ENCODE measurements at places on chromosomes 13 and 19. TPM values are rescaled to one million over a fixed set of nuclear protein-coding genes. Genes with fewer than 3 reads are reported as not detected.

ZNF135 gene
- total RNA-seq = 4.1 TPM

RASIP1 gene
- 13.8 TPM for total RNA-seq

KCNJ14 gene
- total RNA-seq = 0.65 TPM

DENND1C gene
- total RNA-seq = 3.9 TPM

VSTM2B gene
- not detected for total RNA-seq

WDFY2 gene
- 10.6 TPM for total RNA-seq

CEACAM1 gene
- 2.6 TPM for total RNA-seq

ZNF578 gene
- total RNA-seq = 3.1 TPM

GRCh38 chr13:73778242-73778864, 355.9 kb downstream of the KLF12 start:
- DNase-seq = no peak

- DNase-seq = no peak
These were observed 20.8 kb upstream of the SEMA6B start for GRCh38 chr19:4580021-4580901.

- peak; percentile 92 for DNase-seq
These were observed 168.8 kb downstream of the COL4A1 start for GRCh38 chr13:110138010-110138699.

GRCh38 chr13:78623132-78623531, 19.8 kb upstream of the POU4F1 start:
- DNase-seq = no peak

DNA sequence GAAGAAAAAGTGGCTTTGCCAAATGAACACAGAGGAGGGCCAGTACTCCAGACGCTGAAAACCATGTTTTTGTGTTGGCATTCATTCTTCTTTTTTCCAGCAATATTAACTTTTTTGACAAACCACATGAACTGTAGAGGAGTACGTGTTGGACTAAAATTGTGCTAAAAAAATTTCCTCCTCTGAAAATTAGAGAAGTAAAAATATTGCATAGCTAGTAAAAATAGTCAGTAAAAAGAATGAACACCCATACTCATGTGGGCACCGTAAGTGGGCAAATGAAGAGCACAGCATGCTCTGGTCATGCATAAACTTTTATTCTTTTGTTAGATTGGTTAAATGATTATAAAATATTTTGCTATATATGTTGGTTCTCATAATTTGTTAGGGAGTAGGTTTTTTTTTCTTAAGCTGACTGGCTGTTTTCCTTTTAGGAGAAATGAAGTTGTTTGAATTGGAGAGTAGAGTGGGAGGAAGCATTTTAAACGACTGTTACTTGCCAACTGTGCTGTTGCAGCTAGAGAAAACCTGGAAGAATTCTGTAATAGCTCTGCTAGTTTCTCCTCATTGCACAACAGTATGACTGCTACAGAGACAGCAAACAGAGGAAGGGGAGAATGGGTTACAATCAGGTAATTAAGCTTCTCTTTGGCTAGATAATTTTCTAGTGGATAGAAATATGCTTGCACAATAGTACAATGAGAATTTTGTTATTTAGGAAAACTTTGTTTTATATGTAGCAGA, 222.4 kb downstream of the KCTD12 start:
- no peak for DNase-seq

- DNase-seq = peak; percentile 92
These were observed at the start of gene PNMA8C for GRCh38 chr19:46428239-46429135. Gene PNMA8C (minus strand): TSS chr19:46428936. CDS start chr19:46428359, 577 bp downstream.

DNA sequence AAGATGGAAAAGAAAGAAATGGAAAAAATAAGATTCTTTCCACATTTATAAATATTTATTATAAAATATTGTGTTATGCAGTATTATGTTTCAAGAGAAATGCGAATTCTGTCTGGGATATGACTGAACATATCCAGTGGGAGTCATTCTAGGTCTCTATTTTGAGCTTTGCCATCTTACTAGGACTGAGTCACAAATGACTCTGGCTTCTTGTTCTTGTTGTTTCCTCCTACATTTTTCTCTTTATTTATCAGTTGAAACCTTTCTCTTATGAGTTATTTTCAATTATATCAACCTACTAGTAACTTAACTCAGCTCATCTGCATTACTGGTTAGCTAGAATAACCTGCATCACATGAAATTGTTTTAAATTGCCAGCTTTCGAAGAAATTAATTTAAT, 1247.3 kb downstream of the SLITRK1 start:
- DNase-seq = no peak

DNA sequence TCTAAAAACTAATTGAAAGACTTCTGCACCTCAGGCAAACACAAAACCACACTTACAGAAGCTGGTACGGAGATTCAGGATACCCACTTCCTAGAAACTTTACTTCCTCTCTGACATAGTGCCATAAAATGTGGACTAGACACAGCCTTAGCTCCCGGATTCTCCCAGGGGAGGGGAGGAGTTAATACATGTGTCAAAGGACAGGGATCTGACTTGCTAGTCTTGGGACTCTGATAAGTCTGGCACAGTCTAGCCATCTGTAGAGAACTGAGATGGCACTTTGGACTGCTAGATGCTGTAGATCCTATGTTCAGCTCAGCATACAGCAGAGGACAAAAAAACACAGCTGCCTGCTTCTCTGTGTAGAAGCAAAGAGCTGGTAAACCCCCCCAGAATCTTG, 769.8 kb upstream of the MIR17HG start:
- no peak for DNase-seq

DNA sequence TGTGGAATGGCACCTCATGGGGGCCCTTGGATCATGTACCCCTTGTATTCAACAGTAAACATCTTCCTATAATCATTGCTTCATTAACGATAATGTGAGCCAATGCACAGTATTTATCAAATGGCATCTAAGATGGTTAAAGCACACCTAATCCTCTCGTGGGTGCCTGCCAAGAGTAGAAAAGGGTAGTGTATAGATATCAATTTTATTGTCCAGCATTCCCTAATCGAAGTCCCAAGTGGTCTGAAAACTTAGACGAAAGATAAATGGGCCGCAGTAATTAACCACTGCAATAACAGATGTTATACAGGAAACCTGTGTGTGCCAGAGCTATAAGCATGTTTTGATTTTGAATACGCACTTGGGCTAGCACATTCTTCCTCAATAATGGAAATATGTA, 667 bp upstream of the MBNL2 start:
- DNase-seq = no peak

- DNase-seq = no peak
These were observed 618.3 kb upstream of the PCDH20 start for GRCh38 chr13:62033934-62034333.

- DNase-seq = peak; percentile 78
These were observed 20.0 kb downstream of the RAB20 start for GRCh38 chr13:110541526-110541920.

DNA sequence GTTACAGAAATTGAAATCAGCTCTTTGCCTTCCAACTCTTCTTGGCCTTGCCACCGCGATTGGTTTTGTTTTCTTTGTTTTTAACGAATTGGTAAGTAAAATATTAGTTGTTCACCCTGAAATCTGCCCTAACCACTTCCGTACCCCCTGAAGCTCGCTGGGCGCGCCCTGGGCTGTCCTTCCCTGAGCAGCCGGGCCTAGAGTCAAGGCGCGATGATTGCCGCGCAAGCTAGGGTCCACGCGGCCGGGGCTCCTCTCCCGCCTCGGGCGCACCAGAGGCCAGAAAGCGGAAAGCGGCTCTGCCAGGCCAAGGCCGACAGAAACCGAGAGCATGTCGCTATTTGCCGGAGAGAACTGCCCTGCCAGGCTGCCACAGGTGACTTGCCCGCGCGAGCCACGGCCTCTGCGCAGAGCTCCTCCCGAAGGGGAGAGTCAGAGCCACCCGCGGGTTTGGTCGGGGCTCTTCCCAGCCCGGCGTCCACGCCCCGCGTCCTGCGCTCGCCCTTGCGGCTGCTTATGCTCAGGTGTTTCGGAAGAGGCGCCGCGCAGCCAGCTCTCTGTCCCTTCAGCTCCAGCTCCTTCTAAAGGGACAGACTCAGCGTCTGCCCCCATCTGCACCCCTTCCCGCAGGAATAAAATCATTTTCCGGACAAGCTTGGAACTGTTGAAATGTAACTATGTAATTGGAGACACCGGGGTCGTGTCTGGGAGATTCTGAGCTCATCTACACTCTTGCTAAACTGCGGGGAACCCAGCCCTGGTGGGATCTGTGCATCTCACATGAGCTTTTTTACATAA, 6.6 kb upstream of the CDX2 start:
- no peak for DNase-seq

DNA sequence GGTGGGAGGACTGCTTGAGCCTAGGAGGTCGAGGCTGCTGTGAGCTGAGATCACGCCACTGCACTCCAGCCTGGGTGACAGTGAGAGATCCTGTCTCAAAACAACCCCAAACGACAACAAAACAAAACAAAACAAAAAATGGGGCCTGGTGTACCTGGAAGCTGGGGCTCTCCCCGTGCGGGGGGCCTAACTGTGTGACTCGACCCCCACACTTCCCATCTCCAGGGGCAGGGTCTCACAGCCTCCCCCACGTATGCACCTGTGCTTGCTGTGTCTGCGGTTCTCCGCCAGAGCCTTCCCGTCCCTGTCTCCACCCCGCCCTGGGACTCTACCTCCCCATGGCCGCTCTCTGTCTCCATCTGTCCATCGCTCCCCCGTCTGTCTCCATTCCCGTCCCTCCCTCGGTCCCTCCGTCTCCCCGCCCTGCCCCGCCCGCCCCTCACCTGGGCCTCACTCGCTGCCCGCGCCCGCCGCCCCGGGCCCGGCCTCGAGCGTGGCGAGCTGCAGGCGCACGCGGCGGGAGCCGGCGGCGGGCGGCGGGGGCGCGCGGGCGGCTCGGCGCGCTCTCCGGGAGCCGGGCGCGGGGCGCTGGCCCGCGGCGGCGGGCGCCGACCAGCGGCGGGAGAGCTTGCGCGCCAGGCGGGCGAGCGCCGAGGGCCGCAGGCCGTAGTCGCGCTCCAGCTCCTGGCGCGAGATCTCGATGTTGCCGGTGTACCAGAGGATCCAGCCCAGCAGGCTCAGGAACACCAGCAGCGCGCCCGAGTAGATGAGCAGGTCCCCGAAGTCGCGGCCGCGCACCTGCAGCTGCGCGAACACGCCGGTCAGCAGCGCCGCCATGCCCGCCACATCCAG, 587 bp downstream of the TMEM238 start:
- DNase-seq = peak; percentile 87

GRCh38 chr13:51758691-51759090, 45.3 kb downstream of the DHRS12 start:
- no peak for DNase-seq

DNA sequence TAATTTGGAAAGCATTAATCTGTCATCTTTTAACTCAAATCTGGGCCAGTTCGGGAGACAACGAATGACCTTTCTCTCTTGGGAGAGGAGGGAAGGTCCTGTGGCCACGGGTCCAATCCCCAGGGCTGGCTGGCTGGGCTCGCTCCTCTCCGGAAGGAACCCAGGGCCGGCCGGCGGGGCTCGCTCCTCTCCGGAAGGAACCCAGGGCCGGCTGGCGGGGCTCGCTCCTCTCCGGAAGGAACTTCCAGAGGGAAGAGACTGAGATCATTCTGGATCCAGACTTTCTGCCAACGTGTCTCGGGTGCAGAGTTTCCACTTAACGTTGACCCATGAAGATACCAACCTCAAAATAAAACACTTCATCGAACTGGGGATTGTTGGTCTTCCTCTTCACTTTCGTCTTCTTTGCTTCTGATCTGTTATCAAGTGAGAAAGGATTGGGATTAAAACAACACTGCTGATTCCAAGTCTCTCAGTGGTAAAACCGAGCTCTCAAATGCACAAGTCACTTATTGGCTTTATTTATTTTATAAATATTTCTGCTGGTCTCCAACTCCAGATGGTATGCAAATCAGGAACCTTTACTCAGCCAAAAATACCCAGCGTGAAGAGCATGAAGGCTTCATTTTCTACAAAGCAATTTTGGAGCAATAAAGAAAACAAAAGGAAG, 53.3 kb upstream of the C13orf46 start:
- no peak for DNase-seq

DNA sequence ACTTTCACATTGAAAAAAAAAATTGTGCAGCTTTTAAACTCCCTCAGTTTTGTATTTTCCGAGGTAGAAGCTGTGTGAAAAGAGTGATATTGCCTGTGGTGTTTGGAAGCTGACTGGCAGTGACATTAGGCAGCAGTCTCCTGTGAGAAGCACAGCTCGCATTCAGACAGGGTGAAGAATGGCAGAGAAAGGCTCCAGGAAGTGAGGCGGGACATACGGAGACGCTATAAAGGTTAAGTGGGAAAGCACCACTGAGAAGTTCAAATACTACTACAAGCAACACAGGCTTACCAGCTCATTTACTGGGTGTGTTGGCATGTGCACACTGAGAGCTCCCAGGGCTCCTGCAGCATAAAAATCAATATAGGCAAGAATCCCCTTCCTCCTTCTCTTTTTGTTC, 88.4 kb downstream of the RXFP2 start:
- no peak for DNase-seq

GRCh38 chr13:98921786-98922185, 56.1 kb downstream of the DOCK9 start:
- no peak for DNase-seq

GRCh38 chr13:76300688-76301087, 585.5 kb downstream of the KCTD12 start:
- no peak for DNase-seq

DNA sequence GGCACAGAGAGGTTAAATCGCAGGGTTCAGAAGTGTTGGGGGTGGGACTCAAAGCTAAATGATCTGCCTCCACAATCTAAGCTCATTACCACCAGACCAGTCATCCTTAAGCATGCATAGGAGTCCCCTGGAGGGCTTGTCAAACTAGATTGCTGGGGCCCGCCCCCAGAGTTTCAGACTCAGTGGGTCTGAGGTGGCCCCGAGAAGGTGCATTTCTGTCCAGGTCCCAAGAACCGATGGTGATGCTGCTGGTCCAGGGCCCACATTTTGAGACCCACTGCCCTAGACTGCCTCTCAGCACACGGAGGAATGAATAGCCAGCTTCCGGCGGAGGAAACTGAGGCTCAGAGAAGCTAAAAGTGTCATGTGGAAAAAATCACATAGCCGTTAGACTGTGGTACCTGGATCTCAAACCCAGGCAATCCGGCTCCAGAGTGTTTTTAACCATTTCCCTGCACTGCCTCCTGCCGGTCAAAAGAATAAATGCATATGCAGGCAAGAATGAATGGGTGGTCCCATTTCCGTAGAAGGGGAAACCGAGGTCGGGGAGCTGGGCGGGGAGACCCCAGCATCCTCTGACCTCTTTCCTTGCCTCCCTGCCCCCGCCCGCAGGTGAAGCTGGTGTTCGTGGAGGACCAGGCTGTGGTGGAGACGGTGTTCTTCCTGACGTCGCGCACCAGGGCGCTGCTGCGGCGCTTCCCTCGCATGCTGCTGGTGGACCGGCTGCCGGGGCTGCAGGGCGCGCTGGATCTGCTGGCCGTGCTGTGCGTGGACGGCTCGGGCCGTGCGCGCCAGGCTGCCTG, 23.8 kb downstream of the ZSWIM9 start:
- DNase-seq = no peak

GRCh38 chr13:109272595-109273325, 513.6 kb downstream of the IRS2 start:
- DNase-seq = no peak

GRCh38 chr19:32165141-32165540, 180.3 kb upstream of the ZNF507 start:
- DNase-seq = no peak

- DNase-seq = no peak
These were observed 57.2 kb upstream of the C1QTNF9 start for GRCh38 chr13:24252136-24252535.

- DNase-seq = no peak
These were observed 41.8 kb downstream of the BICRA start for GRCh38 chr19:47650700-47651099.
